Stimulated activated CD4-positive, alpha-beta T cell treated with anti-CD3 and anti-CD28 coated beads, Interleukin-4, amount 100 ng/mL, for 1 hour (primary cell): ENCODE measurements at places on chromosomes 1 and 21.

DNA sequence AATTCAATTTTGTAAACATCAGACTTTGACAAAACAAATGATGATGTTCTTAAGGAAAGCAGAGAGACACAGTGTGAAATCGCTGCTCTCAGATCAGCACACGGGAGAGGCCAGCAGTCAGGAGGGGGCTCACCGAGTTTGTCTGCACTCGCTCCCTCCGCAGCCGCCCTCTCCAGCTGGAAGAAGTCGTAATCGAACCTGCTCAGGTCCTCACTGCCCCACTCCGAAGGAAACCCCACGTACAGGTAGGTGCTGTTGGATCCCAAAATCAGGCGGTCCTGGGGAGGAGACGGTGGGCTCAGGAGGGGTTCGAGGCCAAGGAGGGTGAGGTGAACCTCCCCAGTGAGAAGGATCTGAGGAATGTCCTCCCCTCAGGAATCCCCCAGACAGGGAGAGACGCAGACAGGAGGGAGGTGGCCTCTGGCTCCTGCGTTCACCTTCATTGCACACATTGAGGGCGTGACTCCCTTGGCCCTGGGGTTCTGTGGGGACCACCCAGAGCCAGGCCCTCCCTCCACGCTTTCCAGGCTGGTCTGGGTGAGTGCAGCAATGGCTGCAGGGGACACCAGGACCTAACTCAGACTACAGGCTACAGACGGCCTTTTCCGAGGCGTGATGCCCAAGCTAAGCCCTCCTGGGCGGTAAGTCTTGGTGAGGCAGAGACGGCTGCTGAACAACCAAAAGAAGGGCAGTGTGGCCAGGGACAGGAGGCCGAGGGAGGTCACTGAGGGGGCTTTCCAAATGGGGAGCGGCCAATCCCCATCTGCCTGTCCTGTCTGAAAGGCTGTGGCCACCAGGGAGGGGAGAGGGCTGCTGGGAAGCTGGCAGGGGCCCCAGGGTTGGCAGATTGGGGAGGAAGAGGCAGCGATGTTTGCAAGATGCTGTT is 65.5 kb downstream of the SCCPDH start:
- DNase-seq = no peak

GRCh38 chr1:200029822-200030152 is 2.3 kb downstream of the NR5A2 start:
- DNase-seq = no peak

GRCh38 chr1:198620951-198621824 is 17.7 kb upstream of the PTPRC start:
- peak; percentile 35 for DNase-seq

GRCh38 chr1:244960904-244961303 is 96.6 kb upstream of the HNRNPU start:
- no peak for DNase-seq

DNA sequence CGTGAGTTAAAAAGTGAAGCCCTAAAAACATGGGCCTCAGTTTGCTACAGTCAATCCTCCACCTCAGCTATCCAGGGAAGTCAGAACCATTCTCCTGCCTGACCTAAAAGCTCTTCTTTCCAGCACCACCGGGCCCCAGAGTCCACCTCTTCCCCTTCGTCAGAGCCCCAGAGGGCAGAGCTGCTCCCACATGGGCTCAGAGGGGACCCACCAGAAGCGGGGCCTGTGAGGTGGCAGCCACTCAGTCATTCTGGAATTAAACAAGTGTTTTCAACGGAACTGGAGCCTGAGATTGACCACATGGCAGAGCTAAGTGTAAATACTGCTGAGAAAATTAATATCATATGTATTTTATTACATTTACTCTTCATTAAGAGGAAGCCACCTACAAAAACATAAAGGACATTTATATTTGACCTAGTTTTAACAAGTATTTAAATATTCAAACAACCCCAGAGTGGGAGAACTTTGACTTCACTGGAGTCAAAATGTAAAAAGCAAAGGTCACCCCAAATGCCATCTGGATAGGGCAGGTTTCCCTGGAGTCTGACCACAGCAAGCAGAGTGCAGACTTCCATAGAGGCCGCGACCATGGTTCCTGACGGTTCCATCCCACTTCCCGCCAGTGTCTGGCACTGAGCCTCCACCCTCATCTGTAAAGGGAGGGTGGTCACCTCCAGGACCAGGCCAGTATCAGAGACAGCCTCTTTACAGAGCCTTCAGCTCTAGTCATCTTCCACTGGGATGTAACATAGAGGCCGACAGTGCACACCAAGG is 1.8 kb downstream of the SUMO3 start:
- DNase-seq = no peak

DNA sequence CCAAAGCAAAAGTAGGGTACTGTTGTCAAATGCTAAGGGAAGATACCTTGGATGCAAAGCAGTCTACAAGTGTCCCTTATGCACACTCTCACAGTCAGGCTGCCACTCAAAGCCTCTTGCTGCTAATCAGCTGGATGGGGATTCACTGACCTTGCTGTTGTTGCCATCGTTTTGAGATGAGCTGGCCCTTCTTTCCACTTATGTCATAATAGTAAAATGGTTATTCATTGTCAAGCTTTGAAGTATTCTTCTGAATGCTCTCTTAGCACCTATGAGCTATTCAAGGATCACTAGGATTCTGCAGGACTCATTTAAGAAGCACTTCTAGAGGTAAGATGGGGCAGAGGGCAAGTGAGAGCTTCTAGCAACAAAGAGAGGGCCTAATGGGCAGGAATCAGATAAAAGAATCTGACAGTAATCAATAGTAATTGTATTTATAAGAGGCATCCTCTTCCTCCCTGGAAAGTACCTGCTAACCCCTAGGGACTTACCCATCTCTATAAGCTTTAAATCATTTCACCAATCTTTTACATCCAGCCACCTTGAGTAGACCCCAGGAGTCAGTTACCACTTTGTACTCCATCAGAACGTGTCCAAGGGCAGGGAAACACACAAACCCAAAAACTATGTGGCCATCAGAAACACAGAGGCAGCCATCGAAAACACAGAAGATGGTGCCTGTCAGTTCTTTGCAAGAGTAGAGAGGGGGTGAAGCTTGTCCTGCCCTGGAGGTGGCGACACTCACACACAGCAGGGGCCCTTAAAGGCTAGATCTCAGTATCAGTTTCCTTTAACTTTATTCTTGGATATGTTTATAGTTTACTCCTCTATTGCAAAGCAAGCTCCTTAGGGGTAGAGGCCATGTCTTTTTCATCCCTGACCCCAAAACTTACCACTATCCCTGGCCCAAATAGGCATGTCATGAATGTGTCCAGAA is 103.7 kb upstream of the NFIA start:
- DNase-seq = peak; percentile 21

DNA sequence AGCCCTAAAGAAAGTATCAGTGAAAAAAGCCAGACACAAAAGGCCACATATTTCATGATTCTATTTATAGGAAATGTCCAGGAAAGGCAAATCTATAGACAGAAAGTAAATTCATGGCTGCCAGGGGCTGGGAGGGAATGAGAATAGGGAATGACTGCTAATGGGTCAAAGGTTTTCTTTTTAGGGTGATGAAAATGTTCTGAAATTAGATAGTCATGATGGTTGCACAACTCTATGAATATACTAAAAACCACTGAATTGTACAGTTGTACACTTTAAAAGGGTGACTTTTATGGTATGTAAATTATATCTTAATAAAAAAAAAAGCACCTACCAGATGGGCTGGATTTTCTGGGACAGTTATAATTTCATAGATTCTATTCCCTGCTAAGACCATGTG is 114.8 kb downstream of the CNIH3 start:
- no peak for DNase-seq

- no peak for DNase-seq
Measured at GRCh38 chr1:32365445-32365844, 3.1 kb downstream of the TSSK3 start.

GRCh38 chr1:244075247-244075722 is 24.2 kb downstream of the ZBTB18 start:
- no peak for DNase-seq

GRCh38 chr1:189206617-189207016 is 1271.0 kb downstream of the BRINP3 start:
- no peak for DNase-seq

GRCh38 chr1:89457046-89457445 is 67.6 kb upstream of the LRRC8B start:
- no peak for DNase-seq

DNA sequence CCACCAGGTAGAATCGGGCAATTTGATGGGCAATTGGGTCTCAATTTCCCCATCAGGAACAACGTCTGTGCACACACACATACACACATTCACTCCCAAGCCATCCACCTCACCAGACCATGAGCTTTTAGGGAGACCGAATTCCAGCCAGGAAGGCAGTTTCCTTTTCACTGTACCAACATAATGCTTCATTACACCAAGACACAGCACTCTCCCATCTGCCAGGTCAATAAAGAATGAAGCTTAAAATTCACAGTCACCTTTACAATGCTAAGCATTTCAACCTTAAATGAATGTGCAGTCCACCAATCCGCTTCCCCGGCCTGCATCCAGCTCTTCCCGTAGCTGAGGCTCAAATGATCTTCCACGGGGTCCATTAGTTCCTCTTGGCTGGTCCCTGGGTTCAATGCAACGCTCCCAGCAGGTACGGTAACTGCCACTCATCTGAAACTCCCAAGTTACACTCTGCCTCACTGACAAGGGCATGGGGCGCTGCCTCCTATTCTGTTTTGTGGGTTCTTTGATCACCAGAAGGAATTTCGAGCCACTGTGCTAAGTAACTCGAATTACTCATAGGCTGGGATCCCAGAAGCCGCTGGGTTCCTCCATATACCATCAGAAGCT is 105.0 kb downstream of the SIM2 start:
- DNase-seq = no peak

DNA sequence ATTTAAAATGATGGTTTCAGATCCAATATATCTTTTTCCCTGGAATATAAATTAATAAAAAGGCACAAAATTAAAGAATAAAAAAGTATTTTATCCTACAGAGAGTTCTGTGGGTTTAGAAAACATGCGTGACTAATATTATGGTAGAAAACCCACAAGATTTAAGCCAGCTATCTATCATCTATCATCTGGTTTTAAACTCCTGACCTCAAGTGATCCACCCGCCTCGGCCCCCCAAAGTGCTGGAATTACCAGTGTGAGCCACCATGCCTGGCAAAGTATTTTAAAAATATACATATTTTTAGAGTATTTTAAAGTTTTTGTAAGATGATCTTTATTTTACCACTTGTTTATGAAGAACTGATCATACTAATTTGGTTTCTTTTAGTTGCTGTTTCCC is 79.5 kb downstream of the NRIP1 start:
- DNase-seq = no peak

DNA sequence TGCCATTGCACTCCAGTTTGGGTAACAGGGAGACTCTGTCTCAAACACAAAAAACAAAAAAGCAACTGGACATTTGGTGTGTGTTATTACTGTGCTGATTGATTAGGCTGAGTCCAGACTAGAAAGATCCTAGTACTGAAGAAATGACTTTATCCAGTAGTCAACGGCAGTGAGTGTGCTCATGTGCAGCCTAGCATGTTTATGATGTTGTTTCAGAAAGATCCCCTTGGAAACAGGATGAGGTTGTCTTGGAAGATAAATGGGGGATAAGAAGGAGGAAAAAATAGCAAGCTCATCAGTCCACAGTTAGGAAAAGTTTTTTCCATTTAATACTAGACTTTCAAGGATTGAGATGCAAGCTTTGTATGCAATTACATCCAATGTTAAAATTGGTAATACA is 14.3 kb downstream of the RUSC1 start:
- no peak for DNase-seq

GRCh38 chr1:19529664-19530063 is 44.3 kb upstream of the CAPZB start:
- DNase-seq = no peak

DNA sequence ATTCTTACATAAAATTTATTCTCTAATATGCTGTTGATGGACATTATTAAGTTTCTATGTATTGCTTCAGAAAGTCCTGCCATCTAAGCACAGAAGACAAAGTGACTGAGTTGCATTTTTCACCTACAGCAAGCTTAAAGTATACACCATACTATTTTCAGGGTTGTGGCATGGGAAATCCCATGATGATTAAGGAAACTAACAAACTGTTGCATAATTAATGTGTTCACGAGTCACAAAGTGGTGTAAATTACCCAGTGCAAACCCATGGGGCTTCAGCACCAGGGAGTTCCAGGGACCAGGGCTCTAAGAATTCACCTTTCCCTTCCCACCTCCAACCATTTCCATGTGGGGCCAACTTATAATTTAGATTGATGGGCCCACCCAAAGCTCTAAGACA is 81.9 kb upstream of the NR5A2 start:
- DNase-seq = no peak

DNA sequence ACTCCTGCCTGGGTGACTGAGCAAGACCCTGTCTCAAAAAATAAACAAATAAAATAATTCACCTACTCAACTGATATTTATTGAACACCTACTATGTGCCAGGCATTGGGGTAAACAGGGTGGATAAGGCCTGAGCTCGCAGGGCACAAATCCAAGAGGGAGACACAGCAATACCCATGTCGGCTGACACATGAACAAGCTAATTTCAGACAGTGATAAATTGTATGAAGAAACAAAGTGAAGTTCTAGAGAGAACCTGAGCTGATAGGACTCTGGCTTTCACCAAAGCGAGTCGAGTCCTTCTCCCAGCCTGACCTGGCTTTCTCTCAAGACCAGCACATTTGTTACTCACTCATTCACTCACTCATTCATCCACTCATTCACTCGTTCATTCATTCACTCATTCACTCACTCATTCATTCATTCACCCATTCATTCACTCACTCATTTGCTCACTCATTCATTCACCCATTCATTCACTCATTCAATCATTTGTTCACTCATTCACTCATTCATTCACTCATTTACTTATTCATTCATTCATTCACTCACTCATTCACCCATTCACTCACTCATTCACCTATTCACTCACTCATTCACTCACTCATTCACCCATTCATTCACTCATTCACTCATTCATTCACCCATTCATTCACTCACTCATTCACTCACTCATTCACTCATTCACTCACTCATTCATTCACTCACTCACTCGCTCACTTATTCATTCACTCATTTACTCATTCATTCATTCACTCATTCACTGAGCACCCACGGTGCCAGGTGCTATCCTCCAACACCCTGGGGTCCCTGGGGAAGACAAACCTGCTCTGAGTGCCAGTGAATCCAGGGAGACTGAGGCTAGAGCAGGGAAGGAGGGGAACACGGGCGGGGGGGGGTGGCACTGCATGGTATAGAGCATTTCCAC is 37.4 kb upstream of the CASZ1 start:
- DNase-seq = no peak

DNA sequence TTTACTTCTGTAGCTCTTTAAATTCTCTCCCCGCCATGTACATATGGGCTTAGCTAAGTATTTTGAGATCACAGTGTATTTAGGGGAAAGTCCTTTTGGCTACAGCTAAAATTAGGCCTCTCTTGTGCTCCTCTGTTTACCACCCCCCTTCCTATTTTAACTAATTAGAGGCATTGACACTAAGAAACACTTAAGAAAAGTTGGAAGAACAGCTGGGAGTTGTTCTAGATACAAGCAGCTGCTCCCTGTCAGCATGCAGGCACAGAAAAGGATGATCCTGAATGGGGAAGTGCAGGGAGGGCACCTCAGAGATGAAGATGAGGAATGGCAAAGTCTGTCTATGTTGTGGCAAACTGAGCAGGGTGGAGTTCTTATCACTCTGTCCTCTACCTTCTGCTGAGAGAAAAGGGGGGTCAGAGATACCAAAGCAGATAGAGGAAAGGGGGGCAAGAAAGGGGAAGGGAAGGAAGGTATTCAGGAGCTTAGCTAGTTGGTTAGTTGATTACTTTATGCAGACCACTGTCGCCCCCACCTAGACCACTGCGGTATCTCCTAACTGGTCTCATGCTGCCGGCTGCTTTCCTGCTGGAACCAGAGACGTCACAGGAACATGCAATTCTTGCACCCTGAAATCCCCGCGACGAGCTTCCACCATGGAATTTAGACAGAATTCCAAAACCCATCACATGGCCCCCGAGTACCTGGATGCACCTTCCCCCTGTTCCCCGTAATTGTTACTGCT is 82.4 kb upstream of the HOOK1 start:
- DNase-seq = no peak
